Fibroblast of skin of left quadriceps (primary cell): ENCODE measurements at places on chromosomes 1 and 21.

GRCh38 chr1:84869720-84870119 lies 23.3 kb downstream of the LPAR3 start:
- peak; percentile 62 for DNase-seq

DNA sequence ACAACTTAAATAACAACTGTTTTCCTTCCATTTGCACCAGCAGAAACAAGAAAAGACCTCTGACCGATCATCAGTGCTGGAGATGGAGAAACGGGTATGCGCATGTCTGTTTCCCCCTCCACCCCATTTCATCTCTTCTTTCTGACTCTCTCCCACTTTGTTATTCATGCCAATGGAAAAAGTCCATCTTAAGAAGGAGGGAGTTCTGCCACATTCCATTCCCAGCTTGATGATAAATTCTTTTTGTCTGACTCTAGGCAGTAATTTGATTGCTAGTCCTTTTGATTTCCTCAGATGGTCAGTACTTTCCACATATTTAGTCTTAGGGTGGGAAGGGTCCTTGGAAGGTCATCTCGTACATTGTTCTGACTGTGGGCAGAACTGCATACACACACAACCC lies 142.5 kb downstream of the SYT2 start:
- DNase-seq, result no peak

GRCh38 chr1:17360272-17360956 lies 11.6 kb upstream of the PADI6 start:
- DNase-seq, result no peak

DNA sequence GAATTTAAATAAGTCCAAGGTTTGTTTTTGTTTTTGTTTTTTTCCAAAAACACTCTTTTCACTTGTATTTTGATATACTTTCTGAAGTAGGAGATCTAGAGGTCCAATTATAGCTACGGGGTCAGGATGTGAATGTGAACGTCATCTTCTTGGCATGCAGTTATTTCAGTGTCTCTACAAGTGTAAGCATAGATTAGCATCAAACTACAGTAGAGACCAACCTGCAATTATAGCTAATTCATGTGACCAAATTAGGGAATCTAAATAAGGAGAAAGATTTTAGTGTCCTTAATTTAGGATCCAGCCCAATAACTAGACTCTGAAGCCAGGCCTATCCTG lies 107.3 kb upstream of the PALMD start:
- no peak for DNase-seq

DNA sequence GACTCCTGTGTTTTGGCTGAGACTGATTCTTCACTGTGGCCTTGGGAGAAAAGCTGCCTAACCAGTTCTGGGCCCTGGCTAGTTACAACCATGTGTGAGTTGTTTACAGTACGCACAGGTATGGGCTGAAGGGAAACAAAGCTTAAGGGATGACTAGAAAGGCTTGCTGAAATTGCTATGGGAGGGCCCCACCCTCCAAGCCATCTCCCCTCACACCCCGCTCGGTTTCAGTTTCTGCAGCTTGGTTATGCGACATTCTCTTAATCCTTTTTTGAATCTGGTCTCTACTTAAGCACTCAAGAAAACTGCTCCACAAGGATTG lies 43.1 kb downstream of the PBX1 start:
- no peak for DNase-seq

DNA sequence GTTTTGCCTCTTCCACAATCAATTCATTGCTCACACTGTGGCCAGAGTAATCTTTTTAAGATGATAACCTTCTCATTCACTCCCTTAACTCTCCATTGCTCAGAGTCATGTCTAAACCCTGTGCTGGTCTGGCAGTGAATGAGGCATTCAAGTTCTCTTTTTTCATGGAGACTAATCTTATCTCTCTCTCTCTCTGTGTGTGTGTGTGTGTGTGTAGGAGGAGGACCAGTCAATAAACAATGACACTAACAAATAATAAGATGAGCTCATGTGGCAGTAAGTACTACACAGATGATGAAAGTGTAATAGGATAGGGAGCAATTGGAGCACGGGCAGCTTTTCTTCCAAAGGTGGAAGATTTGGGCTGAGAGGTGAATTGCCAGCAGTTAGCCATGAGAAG lies 122.0 kb upstream of the B3GALT2 start:
- DNase-seq, result no peak

- no peak for DNase-seq
Observed at GRCh38 chr1:89279011-89279466, 6.4 kb upstream of the GBP5 start.

GRCh38 chr1:173865468-173866164 lies 2.2 kb downstream of the GAS5 start:
- DNase-seq, result no peak

DNA sequence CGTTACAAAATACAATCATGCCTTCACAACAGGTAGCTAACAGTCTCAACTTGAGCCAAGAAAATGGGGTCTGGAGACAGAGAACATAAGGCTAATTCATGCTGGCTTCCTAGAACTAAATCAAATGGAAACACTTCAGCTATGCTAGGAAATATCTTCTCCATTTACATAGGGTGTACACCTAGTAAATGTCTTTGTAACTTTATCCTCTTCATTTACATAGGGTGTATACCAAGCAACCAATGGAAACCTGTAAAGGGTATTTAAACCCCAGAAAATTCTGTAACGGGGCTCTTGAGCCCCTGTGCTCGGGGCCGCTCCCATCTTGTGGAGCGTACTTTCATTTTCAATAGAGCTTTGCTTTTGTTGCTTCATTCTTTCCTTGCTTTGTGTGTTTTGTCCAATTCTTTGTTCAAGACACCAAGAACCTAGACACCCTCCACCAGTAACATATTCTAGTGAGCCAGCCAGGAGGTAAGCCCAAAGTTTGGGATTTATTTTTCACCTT lies 19.5 kb upstream of the CYP4X1 start:
- DNase-seq, result no peak

DNA sequence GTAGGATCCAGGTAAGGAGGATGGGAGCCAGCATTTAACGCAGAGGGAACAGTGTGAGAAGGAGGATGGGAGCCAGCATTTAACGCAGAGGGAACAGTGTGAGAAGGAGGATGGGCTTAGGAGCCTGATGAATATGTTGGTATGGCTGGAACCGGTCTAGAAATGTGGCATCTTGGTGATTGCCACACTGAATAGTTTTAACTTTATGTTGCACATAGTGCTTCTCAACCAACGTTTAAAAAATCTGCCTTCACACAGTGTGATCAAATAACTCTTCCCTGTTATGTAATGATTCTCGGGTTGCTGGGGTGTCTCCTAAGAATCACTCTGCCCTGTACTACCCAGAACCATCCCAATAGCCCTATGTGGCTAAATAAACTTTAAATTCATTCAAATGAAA lies 146.9 kb upstream of the DUSP10 start:
- DNase-seq, result no peak

DNA sequence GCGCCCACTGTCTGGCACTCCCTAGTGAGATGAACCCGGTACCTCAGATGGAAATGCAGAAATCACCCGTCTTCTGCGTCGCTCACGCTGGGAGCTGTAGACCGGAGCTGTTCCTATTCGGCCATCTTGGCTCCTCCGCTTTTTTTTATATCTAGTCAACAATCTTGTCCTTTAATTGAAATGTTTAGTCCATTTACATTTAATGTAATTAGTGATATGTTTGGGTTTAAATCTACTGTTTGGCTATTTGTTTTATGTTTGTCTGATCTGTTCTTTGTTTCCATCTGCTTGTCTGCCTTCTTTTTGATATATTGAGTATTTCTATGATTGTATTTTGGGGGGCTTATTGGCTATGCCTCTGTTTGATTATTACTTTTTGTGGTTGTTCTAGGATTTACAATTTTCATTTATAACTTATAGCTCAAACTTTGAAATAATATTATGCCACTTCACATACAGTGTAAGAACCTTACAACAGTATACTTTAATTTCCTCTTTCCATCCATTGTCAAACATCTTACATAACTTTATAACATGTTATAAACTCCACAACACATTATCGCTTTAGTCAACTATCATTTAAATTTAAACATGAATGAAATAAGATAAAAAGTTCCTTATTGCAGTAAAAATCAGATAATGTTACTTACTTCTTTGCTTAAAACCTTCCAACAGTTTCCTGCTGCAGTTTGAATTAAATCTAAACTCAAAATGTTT lies 16.5 kb upstream of the RYR2 start:
- no peak for DNase-seq

DNA sequence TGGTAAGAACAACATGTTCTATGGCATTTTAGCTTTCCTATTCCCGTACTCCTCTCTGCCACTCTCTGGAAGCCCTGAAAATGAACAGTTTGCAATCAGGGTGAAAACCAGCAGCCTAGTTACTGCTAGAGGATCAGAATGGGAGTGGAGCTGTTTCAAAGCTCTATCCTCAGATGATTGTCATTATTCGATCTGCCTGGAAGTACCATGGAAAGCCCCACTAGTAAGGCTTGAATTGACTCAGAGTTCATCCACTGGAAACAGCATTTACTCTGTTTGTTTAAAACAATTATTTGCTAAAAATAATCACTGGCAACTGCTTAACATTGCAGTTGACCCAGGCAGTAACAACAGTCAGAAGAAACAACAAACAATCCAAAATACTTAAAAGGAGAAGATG lies 91.2 kb downstream of the USH2A start:
- DNase-seq, result no peak

DNA sequence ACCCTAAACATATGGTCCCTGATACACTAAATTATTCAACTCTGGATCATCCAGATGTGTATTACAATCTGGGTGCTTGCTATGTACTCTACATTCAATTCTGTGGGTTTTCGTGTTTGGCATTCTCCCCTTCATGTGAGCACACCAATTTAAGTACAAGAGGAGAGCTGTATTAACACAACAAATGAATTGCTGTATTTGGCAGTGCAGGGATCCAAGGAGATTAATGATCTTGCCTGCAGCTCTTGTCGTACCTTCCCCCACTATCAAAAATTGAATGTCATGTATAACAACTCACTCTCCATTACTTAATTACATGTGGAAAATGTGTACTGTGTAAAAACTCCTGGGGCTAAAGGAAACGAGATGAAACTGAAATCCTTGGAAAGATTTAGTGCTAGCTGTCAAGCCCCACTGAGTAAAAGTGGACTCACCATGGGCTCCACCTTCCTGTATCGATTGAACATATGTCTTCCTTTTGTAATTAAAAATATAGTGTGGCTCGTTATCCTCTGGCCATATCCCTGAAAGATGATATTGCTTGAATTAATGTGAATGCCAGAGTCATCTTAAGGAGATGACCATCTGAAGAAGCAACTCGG lies 172.2 kb upstream of the L1TD1 start:
- no peak for DNase-seq

DNA sequence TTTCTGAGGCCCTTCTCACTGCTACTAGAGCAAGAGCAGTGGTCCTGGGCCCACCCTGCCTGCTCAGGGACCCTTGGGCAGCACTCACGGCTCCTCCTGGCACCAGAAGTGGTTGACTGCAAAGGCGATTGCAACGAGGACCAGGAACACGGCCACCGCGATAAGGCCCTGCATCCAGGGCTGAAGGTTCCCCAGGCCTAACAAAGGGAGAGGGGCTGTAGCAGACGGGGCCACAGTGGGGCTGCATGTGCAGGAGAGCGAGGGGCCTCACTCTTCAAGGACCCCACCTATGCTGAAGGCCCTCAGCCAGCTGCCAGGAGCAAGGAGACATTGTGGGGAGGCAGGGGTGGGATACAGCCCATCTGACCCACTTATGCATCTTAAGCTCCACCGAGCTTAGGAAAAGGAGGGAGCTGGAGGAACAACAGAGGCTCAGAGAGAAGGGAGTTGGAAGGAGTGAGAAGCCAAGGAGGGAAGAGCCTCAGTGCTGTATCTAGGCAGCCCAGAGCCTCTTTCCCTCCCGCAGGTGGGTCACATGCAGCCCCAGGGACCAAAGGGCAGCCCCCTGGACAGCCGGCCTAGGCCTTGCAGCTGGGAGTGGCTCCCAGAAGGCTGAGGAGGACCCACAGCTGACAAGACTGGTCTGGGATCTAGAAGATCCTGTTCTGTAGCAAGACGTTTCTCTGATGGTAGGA lies 2.5 kb downstream of the PDZK1IP1 start:
- DNase-seq, result no peak

GRCh38 chr1:198599749-198600148 lies 39.1 kb upstream of the PTPRC start:
- DNase-seq, result no peak

DNA sequence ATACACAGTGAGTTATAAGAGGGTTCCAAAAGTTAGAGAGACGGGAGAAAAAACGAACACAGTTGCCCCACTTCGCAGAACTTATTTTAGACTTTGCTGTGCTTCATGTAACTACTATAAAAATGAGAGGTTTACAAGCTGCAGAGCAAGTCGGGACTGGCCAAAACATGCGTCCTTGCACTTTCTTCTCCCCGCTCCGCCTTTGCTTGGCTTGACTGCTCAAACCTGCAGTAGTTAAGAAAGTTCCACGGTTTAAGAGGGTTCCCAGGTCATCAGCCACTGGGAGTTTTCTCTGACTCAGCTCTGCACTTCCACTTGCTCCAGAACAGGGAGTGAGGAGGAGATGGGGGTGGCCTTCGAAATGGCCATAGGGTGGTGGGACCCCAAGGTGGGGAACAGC lies 36.2 kb downstream of the CLIC6 start:
- no peak for DNase-seq

- no peak for DNase-seq
Observed at GRCh38 chr1:1112237-1112985, 3.5 kb downstream of the C1orf159 start.

GRCh38 chr1:14782741-14783591 lies 184.5 kb downstream of the KAZN start:
- no peak for DNase-seq

- no peak for DNase-seq
Observed at GRCh38 chr1:65355031-65355712, 45.8 kb downstream of the DNAJC6 start.

DNA sequence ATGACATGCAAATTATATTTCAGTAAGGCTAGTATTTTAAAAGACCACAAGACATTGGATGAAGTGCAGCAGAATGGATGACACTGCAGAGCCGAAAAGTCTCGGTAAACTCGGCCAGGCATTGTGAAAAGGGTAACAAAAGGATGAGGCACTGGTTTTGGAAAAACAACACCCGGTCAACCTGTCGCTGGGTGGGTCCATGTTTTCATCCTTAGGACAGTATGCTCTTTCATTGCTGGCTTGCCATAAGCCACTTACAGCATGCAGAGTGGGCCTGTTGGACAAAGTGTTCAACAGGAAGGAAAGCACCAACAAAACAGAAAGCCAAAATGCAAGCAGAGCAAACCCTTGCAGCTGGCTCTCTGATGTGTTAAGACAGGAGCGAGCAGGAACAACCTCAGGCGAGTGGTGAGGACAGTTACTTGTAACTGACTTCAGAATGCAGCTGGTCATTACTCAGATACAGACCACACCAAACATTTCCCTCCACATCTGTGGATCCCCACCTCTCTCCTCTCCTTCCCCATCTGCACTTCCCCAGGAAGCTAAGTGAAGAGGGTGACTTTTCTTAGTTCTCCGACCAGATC lies 2.9 kb upstream of the RCAN1 start:
- no peak for DNase-seq

GRCh38 chr1:245698860-245699259 lies 544.1 kb downstream of the KIF26B start:
- DNase-seq, result no peak

GRCh38 chr1:212482637-212483441 lies 50.1 kb downstream of the NENF start:
- DNase-seq, result no peak

- DNase-seq, result no peak
Observed at GRCh38 chr1:8171751-8172464, 145.8 kb upstream of the ERRFI1 start.

GRCh38 chr1:65170511-65171142 lies 22.6 kb downstream of the AK4 start:
- DNase-seq, result no peak

- no peak for DNase-seq
Observed at GRCh38 chr1:228141226-228142044, 1.4 kb downstream of the GUK1 start.
